Ascending aorta (tissue), 2 donors: ENCODE measurements at places on chromosomes 16 and 17.

DNA sequence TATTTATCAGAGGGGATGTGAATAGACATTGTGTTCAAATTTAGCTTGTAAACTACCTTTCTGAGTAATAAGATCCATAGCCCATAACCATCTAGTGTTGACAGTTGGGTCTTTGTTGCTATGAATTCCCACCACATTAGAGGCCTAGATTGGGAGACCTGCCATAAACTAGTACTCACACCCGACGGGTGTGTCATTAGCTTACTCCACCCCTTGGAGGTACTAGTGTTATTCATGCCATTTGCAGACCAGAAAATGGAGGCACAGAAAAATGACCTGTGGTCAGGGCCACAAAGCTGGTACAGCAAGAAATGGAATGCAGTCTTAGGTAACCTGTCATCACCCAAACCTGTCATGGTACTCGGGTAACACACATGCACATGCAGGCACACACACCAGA lies 41.3 kb upstream of the BCAR1 start:
- H3K36me3 ChIP-seq: peaks cover 39% of the 10 kb centered on the region
- no peak for DNase-seq
- H3K4me3 ChIP-seq: no peak overlapping the region
- H3K27ac ChIP-seq: no peak overlapping the region
- H3K4me1 ChIP-seq: no peaks in the 10 kb centered on the region
- no peaks in the 10 kb centered on the region for H3K27me3 ChIP-seq

- H3K27ac ChIP-seq: no peak overlapping the region
- DNase-seq: peak; percentile 47
- H3K27me3 ChIP-seq: no peaks in the 10 kb centered on the region
- H3K4me3 ChIP-seq: no peak overlapping the region
- H3K36me3 ChIP-seq: peaks cover 42% of the 10 kb centered on the region
- H3K4me1 ChIP-seq: peaks cover 8% of the 10 kb centered on the region
These were observed 87.2 kb downstream of the TBC1D16 start for GRCh38 chr17:79948406-79948944.

DNA sequence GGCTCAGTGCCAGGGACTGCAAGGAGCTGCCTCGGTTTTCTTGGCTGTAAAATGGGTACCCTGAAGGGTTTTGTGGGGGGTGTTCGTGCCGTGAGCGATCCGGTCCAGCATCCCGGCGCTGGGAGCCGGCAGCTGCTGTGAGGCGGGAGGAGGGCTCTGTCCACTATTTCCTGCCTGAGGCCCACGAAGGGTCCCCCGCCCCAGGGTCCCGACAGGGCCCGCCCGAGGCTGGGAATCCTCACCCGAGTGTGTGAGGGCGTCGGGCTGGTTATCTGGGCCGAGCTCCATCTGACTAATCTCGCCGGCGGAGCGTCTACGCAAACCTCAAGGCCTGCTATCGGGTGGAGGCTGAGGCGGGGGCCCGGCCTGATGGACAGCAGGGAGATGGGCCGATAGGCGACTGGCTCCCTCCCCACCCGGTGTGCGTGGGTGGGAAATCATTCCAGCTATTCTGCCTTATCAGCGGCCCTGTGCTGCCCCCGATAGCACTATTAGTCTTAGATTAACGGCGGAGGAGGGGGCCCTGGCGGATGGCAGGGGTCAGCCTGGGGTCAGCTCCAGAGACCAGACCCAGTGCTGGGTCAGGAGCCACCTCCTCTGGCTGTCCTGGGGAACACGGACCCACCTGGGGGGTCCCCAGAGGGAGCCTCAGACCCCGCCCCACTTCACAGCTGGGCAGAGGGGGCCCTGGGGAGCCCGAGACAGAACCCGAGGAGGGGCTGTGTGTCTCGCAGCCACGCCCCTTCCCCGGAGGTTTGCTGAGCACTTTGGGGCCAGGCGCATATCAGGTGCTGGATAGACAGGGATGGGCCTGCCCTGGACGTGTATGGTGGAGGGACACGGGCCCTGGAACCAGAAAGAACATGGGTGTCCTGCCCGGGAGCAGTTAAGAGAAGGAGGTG lies 44.7 kb downstream of the ZFPM1 start:
- DNase-seq: no peak
- no peak overlapping the region for H3K27ac ChIP-seq
- H3K27me3 ChIP-seq: no peaks in the 10 kb centered on the region
- H3K4me3 ChIP-seq: no peak overlapping the region
- H3K36me3 ChIP-seq: no peaks in the 10 kb centered on the region

DNA sequence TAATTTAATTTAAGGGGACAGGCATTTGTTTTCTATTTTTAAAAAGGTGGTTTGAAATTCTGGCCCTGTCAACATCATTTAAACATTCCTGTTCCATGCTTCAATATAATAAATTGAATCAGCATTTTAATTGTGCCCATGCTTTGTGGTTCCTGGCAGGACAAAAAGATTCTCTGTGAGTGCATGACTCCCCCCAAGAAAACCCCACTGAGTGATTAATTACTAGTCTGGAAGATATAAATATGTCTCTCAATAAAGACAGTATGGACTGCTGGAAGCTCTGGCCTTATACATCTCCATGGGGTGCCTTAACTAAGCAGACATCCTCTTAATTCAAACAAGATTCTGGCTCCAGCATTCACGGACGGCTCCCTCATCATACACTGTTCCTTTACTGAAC lies 95.0 kb upstream of the PSMD7 start:
- no peak overlapping the region for H3K27ac ChIP-seq
- H3K27me3 ChIP-seq: no peaks in the 10 kb centered on the region
- no peak overlapping the region for H3K4me3 ChIP-seq
- no peaks in the 10 kb centered on the region for H3K4me1 ChIP-seq
- DNase-seq: no peak
- H3K36me3 ChIP-seq: no peaks in the 10 kb centered on the region

DNA sequence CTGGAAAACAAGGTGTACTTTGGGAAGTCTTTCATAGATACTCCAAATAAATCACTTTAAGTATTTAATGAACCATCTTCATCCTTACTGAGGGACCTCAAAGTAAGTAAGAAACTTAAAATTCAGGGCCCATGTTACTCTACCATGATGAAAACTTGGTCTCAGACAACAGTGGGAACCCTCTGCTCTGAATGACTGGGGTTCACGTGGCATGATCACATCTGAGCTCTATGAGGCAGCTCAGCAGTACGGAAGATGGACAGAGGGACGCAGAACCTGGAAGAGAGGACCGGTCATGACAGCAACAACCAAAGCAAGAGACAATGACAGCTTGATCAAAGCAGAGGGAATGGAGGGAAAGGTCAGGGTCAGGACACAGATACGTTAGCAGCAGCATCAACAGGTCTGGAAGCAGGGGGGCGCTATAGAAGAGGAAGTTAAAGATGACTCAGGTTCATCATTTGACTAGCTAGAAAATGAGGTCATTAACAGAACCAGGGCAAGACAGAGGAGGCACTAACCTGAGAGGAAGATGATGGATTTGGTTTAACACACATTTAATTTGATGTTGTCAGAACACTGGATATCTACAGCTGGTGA lies 9.5 kb downstream of the XPO6 start:
- no peak overlapping the region for H3K4me3 ChIP-seq
- H3K27me3 ChIP-seq: no peaks in the 10 kb centered on the region
- DNase-seq: no peak
- peaks cover 45% of the 10 kb centered on the region for H3K36me3 ChIP-seq
- H3K4me1 ChIP-seq: no peaks in the 10 kb centered on the region
- H3K27ac ChIP-seq: no peak overlapping the region

- DNase-seq: peak; percentile 76
- peaks cover 5% of the 10 kb centered on the region for H3K4me1 ChIP-seq
- H3K36me3 ChIP-seq: peaks cover 17% of the 10 kb centered on the region
- no peak overlapping the region for H3K27ac ChIP-seq
- no peak overlapping the region for H3K4me3 ChIP-seq
- peaks cover 7% of the 10 kb centered on the region for H3K27me3 ChIP-seq
These were observed 1.1 kb downstream of the C17orf107 start for GRCh38 chr17:4900231-4901107.

DNA sequence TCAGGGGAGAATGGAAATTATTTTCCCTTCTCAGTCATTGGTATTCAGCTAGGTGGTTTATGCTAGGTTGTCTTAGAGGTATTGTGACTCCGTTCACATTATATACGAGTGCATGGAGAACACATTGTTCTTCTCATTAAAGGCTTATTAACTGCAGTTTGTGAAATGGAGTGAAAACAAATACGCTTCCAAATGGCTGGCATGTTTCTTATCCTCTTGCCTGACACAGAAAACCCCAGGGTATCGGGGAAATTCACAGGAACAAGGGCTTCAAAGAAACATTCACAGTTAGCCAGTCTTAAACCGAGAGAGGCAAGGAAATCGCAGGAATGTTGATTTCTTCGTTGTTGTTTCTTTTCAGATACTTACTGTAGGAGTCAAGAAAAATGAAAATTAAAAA lies 1047.9 kb upstream of the RBFOX1 start:
- H3K4me1 ChIP-seq: no peaks in the 10 kb centered on the region
- H3K27ac ChIP-seq: no peak overlapping the region
- no peaks in the 10 kb centered on the region for H3K27me3 ChIP-seq
- no peak overlapping the region for H3K4me3 ChIP-seq

DNA sequence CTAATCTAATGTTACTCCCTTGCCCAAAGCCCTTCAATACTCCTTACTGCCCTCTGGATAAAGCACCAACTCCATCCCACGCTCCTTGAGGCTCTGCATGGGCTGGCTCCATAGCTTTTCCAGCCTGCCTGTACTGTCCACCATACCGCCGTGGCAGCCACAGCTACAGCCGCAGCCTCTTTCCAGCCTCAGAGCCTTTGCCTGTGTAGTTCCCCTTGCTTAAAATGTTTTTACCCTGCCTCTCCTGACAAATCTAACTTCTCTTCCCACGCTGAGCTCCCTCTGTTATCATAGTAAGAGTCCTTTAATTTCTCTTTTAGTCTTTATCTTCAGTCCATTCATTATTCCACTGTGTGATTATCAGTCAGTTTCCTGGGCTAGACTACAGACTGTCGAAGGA lies 22.0 kb downstream of the TEX14 start:
- H3K27me3 ChIP-seq: no peaks in the 10 kb centered on the region
- no peak overlapping the region for H3K27ac ChIP-seq
- DNase-seq: no peak
- no peaks in the 10 kb centered on the region for H3K36me3 ChIP-seq
- H3K4me1 ChIP-seq: no peaks in the 10 kb centered on the region

GRCh38 chr17:79667121-79667715 lies 56.4 kb upstream of the RBFOX3 start:
- H3K4me1 ChIP-seq: no peaks in the 10 kb centered on the region
- no peaks in the 10 kb centered on the region for H3K36me3 ChIP-seq

DNA sequence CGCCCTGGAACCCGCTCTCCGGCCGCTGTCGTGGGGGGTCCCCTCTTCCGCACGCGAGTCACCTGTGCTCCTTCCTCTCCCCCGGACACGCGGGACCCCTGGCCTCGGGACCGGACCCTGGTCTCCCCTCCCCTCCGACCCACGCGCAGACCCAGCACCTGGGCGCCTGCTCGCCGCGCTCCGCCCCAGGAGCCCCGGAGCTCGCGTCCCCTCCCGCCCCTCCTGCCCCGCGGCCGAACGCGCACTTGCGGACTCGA lies 762 bp downstream of the RAB40B start:
- no peak for DNase-seq
- peak overlapping the region; percentile 71 for H3K4me3 ChIP-seq
- H3K27me3 ChIP-seq: no peaks in the 10 kb centered on the region
- no peaks in the 10 kb centered on the region for H3K36me3 ChIP-seq

- H3K4me1 ChIP-seq: peaks cover 2% of the 10 kb centered on the region
- H3K4me3 ChIP-seq: peak within 1 kb of the TSS; percentile 89
- peak; percentile 92 for DNase-seq
These were observed at the start of gene PCYT2 for GRCh38 chr17:81911277-81911961. Gene PCYT2 (minus strand): TSS chr17:81911399. CDS start chr17:81911355, 44 bp downstream.

DNA sequence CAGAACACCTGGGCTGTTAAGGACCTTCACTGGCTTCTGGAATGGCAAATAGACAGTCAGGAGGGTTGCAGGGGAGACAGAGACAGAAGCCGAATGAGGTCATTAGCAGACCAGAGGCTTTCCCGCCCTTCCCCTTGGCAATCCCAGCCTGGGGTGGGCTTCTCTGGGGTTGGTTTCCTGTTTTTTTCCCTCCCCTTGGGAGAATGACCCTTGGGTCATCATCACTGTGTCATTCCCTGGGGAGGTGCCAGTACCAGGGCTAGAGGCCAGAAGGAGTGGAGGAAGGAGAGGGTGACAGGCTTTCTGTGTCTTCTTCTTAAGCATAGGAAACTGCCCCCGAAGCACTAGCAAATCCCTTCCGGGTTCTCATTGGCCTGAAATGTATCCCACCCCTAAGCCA lies 42.9 kb upstream of the IL21R start:
- H3K36me3 ChIP-seq: peaks cover 80% of the 10 kb centered on the region
- H3K4me1 ChIP-seq: no peaks in the 10 kb centered on the region
- H3K4me3 ChIP-seq: no peak overlapping the region
- H3K27me3 ChIP-seq: no peaks in the 10 kb centered on the region
- H3K27ac ChIP-seq: no peak overlapping the region

GRCh38 chr17:40903129-40903847 lies 18.2 kb upstream of the KRT20 start:
- no peak overlapping the region for H3K27ac ChIP-seq
- no peak for DNase-seq
- no peaks in the 10 kb centered on the region for H3K27me3 ChIP-seq
- H3K4me1 ChIP-seq: no peaks in the 10 kb centered on the region
- no peaks in the 10 kb centered on the region for H3K36me3 ChIP-seq

DNA sequence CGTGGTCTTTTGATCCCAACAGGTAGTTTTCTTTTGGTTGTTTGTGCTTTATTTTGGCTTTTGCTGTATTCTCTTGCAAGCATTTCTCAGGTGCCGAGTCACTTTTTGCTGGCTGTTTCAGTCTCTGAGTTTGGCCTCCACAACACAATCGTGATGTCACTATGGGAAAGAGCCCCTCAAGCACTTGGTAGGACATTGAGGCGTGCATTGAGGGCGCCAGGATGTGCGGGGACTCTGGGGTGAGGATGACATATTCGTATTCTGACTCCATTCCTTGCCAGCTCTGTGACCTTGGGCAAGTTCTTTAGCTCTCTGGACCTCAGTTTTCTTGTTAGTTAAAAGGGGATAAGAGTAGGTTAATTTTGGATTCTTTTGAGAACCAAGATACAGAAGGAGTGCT lies 13.0 kb downstream of the KSR1 start:
- no peak for DNase-seq
- H3K27me3 ChIP-seq: no peaks in the 10 kb centered on the region
- H3K4me1 ChIP-seq: peaks cover 14% of the 10 kb centered on the region
- no peaks in the 10 kb centered on the region for H3K36me3 ChIP-seq

DNA sequence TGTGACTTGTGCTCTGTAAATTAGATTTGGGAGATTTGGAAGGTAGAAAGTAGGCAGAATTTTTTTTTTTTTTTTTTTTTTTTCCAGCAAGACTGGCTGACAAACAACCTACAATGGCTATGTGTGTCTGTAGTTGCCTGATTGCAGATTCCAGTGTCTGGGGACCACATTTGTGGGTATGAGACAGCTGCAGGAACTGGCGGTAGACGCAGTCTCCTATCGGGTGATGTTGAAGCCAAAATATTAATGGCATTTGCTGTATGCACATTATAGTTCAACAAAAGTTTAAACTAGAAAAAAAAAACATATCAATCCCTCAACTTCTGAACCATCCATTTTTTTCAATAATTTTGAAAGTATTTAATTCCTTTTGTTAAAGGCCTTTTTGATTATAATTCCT lies 665.2 kb downstream of the TOX3 start:
- no peak overlapping the region for H3K27ac ChIP-seq
- no peaks in the 10 kb centered on the region for H3K4me1 ChIP-seq
- no peak for DNase-seq
- H3K36me3 ChIP-seq: no peaks in the 10 kb centered on the region
- no peak overlapping the region for H3K4me3 ChIP-seq
